Mammary microvascular endothelial cell (primary cell): ENCODE measurements at places on chromosomes 16 and 17. TPM values are rescaled to one million over a fixed set of nuclear protein-coding genes. Genes with fewer than 3 reads are reported as not detected.

DRC3 gene
- total RNA-seq: 0.84 and 1.6 TPM in 2 replicates

TEKT1 gene
- total RNA-seq: not detected in 2 replicates

KRT20 gene
- total RNA-seq: not detected in 2 replicates

EVI2A gene
- total RNA-seq: 0.67 and 1.9 TPM in 2 replicates

FOXN1 gene
- not detected in 2 replicates for total RNA-seq

SP6 gene
- total RNA-seq: 3.1 and 5.1 TPM in 2 replicates

MT4 gene
- not detected in 2 replicates for total RNA-seq

MT1G gene
- 0.60 TPM in 1 of 2 replicates, not detected in the other for total RNA-seq

PRR29 gene
- total RNA-seq: 0.27 TPM in 1 of 2 replicates, not detected in the other
